ENCODE measurements at places on chromosomes 7 and 10.
A peak's percentile ranks its signal among the peaks of the same experiment; 100 is the strongest.

- DNase-seq = peak; percentile 84
These were observed 65.6 kb downstream of the NOD1 start for GRCh38 chr7:30412782-30413504.

DNA sequence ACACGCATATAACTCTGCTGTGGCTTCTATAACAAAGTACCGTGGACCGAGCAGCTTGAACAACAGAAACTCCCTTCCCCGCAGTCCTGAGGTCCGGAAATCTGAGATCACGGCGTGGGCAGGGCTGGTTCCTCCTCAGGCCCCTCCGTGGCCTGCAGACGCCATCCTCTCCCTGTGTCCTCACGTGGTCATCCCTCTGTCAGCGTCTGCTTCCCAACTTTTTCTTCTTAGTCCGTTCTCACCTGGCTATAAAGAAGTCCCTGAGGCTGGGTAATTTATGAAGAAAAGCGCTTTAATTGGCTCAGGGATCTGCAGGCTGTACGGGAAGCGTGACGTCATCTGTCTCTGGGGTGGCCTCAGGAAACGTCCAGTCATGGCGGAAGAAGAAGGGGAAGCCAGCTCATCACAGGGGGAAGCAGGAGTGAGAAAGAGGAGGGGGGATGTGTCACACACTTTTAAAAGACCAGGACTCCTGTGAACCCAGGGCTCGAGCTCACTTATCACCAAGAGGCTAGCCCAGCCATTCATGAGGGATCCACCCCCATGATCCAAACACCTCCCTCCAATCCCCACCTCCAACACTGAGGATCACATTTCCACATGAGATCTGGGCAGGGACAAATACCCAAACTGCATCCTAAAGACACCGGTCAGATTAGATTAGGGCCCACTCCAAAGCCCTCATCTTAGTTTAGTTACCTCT, 91.2 kb upstream of the INSIG1 start:
- peak; percentile 93 for DNase-seq

- peak; percentile 7 for DNase-seq
These were observed 57.7 kb downstream of the KLF6 start for GRCh38 chr10:3727268-3727667.

- no peak for DNase-seq
These were observed 12.0 kb upstream of the AGR2 start for GRCh38 chr7:16816824-16817223.

DNA sequence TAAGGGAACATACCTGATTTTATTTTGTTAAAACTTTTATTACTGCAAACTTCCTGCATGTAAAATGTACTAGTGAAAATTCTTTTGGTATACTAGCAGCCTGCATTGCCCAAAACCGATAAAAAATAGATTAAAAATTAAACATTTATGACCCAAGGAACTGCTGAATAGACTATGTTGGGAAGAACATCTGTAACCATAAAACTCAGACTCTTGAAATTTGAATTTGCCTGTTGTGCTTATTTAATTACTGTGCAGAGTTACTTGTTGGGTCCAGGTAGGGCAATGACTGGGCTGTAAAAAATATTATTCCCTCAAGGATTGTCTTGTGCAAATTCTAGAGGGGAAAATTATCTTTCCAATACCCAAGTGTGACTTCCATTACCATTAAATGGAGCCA, 193.5 kb upstream of the PITRM1 start:
- DNase-seq = no peak

GRCh38 chr7:3089493-3089892, 45.8 kb upstream of the CARD11 start:
- DNase-seq = no peak

All from fibroblast of skin of back (primary cell).